Fibroblast of skin of scalp (primary cell): ENCODE measurements at places on chromosomes 2 and 18.

GRCh38 chr18:79554945-79555645, 124.5 kb upstream of the CTDP1 start:
- DNase-seq = no peak

DNA sequence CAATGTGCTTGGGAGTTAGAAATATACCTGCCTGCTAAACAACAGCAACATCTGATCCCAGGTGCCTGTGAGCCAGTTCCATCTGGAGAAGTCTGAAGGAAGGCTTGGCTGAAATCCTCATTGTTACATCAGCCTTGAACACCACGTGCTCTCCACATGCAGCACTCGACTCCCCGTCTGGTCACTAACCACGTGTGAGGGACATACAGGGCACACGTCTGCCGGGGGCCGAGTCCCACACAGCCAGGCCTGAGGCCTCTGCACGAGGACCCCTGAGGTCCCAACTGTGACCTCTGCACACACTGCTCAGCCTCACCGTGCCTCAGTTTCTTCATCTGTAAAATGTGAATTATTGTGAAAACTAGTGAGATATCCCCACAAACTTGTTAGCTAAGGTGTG, 236.5 kb upstream of the SALL3 start:
- no peak for DNase-seq

GRCh38 chr2:74587664-74588277, 33.3 kb downstream of the DOK1 start:
- DNase-seq = peak; percentile 78

- no peak for DNase-seq
These were observed 36.6 kb downstream of the TIMM21 start for GRCh38 chr18:74184875-74185274.

- no peak for DNase-seq
These were observed 46.8 kb downstream of the RAB27B start for GRCh38 chr18:54875063-54875462.

DNA sequence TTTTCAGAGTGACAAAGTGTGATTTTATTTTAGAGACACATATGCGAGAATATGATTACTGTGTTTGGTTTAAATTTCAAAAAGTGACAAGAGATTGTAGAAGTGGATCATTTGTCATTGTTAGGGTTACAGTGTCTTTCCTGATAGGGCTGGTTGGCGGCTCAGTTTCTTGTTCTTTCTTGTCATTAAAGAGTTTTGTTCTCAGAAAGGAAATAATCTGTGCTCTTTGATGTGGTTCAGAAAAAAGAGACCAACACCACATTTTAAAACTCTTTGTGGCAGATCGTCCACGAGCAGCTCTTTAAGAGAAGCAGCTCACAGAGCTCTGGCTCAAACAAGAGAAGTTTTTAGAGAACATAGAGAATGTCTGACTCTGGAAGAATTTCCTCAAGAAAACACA, 45.6 kb upstream of the ZNF532 start:
- DNase-seq = no peak

GRCh38 chr2:15949126-15949525, 8.8 kb downstream of the MYCN start:
- no peak for DNase-seq

DNA sequence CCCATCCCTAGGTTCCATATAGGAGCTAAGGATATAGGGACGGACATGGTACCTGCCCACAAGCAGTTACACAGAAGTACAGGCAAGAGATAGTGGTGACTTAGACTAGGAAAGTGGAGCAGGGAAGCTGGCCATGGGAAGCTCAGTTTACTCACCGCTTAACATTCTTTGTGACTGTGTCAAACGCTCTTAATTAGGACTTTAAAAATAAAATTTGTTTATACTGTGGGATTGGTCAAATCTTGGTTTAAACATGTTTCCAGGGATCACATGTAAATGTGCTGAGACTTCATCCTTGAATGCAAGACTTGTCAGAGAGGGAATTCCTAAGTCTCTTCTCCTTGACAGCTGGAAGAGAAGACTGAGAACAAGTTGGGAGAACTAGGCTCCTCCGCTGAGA, 107.3 kb downstream of the MTCL1 start:
- peak; percentile 71 for DNase-seq

DNA sequence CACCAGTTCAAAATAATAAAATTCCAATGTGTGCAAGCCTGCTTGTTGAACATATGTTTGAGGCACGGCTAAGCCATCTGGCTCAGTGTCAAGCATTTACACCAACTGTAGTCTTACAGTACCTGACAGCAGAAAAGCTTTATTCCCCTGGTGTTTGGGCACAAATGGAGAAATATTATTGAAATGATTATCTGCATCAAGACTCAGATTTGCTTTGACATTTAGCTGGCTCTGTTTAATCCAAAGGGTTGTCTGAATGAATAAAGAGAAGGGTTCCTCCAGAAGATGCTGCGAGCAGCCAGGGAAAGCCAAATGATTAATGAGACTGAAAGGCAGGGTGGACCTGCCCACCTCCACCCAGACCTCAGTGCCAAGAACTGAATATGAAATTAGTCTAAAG, 393.2 kb upstream of the GALNT5 start:
- DNase-seq = no peak
